ENCODE measurements at places on chromosomes 3 and 15.

- DNase-seq = no peak
Measured at GRCh38 chr3:143182866-143183664, 63.5 kb downstream of the CHST2 start.

- DNase-seq = no peak
Measured at GRCh38 chr3:89699229-89699628, 591.8 kb downstream of the EPHA3 start.

- no peak for DNase-seq
Measured at GRCh38 chr3:9501226-9501625, 52.4 kb downstream of the LHFPL4 start.

DNA sequence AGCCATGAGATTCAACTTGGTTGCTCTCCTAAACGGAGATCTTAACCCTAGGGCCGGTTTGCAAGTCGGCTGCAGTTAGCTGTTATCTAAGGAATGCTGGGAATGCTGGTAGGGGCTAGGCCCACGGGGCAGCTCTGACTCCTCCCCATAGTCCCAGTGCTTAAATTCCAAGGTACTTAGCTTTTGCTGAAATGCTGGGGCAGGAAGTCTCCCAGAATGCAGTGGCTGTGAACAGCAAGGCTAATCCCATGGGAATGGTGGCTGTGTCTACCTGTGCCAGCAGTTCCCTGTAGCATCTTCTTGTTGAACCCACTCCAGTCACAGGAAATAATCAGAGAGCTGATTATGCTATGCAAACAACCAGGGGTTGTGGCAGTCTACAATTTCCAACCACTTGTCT, 102.5 kb upstream of the TJP1 start:
- no peak for DNase-seq

DNA sequence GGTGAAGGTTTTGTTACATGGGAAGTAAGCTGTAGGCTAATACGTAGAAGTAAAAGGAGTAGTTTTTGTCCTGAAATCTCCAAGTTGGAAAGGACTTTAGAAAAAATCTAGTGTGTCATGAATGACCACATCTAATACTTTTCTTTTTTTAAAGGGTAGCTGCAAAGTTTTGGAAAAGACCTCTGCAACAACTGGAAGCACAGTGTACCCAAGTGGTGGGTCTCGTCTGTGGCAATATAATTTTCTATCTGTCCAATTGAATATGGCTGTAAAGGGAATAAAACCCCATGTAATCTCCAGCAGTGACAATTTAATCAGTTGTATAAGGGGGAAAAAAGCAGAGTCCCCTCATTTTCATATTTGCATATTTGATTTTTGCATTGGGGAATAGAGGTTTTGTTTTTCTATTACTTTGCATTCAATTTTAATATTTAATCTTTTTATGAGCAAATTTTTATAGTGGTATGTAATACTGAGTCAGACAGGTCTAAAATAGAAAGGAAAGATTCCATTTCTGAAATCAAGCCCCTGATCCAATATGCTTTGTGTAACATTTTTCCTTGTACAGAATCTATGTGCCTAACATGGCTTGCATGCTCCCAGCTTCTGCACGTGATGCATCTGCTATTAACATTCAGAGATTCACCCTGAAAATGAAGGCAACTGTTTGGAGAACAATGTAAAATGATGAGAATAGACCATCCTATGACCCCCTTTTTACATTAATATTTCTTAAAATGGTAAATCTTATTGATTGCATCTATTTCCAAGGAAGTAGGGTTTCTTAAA, 531.4 kb downstream of the ZIC1 start:
- DNase-seq = no peak

GRCh38 chr3:138684396-138684795, 75.8 kb downstream of the FAIM start:
- DNase-seq = no peak

GRCh38 chr3:186361762-186362536, at the start of gene DGKG:
TSS of gene DGKG (minus strand) at chr3:186362234. CDS start at chr3:186320459, 41,775 bp downstream.
- DNase-seq = peak; percentile 10

DNA sequence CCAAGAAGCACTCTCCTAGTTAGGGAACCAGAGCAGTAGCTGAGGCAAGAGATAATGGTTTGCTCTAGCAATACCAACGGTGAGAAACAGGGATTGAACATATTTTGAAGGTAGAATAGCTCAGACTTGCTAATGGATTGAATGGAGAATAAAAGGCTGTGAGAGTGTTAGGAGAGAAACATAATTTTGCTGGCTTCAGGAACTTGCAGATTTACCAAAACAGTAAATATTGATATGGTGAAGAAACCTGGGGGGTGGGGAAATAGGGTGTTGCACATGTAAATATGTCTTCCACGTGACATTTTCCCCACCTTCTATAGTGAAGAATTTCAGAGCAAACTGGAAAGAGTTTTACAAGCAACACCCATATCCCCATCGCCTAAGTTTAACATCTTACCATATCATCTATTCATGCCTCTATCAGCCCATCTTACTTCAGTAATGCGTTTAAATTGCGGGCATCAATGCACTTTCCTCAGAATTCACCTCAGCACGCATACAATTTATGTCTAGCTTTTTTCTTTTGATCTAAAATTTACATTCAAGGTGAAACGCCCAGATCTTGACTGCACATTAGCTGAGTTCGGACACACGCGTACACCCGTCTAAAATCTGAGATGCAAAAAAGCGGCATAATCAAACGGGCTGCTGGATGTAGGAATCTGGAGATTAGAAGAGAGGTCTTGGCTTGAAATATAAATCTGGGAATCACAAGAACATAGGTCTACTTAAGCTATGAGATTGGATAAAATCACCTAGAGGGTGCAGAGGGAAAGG, 891 bp upstream of the NR1D2 start:
- DNase-seq = no peak

DNA sequence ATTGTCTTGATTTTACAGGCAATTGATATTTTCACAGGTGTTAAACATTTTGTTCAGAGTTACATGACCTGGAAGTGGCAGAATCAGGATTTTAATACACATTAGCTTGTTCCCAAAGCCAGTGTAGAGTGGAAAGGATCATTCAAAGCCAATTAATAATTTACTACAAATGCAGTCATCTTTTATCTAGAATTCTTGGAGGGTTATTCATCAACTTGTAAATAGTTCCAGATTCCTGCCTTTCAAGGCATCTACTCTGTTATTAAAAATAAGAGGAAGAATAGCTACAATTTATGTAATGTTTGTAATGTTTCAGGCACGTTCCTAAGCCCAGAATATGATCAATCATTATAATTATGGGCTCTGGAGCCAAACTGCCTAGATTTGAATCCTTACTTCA, 358.5 kb downstream of the ZNF385D start:
- no peak for DNase-seq

GRCh38 chr15:31483986-31484951, 157.6 kb downstream of the KLF13 start:
- peak; percentile 48 for DNase-seq

GRCh38 chr15:95556225-95556624, 774.3 kb upstream of the NR2F2 start:
- DNase-seq = no peak

Data from CD4-positive, alpha-beta T cell treated with Interleukin-10 for 1 hour (primary cell).